ENCODE measurements at places on chromosomes 16 and 17.

GRCh38 chr16:74735162-74735452 is 34.4 kb upstream of the MLKL start:
- no peak for DNase-seq

DNA sequence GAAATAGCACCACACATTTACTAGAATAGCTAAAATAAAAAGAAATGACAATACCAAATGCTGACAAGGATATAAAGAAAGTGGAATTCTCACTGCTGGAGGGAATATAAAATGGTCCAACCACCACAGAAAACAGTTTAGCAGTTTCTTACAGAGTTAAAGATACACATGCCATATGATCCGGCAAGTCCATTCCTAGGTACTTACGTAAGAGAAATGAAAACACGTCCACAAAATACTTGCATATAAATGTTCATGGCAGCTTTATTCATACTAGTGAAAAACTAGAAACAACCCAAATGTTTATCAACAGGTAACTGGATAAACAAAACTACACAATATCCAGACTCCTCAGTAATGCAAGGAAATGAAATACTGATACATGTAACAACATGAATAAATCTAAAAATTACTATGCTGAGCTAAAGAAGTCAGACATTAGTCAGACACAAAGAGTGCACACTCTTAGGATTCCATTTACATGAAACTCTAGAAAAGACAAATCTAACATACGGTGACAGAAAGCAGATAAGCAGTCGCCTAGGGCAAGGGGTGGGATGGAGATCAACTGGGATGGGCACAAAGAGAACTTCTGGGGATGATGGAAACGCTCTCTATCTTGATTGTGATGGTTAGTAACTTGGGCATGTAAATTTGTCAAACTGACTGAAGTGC is 76.4 kb downstream of the SMG6 start:
- no peak for DNase-seq

- no peak for DNase-seq
These were observed 17.3 kb upstream of the XYLT2 start for GRCh38 chr17:50328363-50329325.

DNA sequence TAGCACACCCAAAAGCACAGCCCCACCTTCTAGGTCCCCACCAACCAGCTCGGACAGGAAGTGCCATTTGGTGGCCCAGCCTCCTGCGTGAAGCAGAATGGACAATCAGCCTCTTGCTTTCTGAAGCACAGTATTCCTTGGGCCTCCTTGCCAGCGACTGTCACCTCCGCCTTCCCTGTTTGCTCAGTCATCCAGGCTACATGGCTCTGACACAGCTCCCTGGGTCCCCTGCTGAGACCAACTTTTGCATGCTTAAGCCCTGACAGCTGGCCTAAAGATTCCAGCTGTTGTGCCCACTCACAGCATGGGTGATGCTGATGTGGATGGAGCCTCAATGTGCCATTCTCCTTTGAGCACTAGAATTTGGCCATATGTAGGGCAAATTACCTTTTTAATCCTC is 4.5 kb upstream of the CACNG5 start:
- no peak for DNase-seq

DNA sequence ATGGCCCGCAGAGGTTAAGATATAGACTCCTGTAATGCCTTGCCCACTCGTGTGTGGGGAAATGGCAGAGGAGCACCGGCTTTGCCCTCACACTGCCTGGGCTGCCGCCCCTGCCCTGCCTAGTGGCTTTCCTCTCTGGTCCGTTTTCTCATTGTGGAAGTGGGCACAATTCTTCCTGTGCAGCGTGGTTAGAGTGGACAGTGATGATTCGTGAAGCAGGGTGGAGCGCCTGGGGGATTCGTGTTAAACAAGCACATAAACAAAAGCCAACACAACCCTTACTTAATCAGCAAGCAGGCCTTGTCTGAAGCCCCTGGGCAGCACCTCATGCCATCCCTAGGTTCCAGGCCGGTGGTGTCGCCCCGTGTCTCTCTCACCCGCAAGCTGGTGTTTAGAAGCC is 269.7 kb downstream of the SEC14L1 start:
- no peak for DNase-seq

DNA sequence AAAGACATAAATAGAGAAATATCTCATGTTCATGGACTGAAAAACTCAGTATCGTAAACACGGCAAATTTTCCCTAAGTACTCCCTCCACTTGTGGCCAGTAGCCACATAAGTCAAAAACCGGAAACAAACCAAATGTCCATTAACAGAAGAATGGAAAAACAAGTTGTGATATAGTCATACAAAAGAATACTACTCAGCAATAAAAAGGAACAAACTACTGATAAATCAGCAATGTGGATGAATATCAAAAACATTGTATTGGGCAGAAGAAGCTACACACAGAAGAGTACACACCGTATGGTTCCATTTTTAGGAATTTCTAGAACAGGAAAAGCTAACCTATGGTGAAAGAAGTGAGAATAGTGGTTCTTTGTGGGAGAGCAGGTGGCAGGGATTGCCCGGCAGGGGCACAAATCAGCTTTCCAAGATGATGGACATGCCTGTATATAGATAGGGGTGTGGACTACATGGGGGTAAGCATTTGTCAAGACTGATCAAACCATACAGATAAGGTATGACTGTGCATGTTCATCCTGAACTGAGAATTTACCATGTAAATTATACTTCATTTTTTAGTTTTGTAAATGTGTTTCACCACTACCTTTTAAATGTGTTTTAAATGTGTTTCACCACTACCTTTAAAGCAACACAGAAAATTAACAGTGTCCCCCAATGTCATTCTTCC is 172.8 kb upstream of the CDH5 start:
- DNase-seq = no peak

DNA sequence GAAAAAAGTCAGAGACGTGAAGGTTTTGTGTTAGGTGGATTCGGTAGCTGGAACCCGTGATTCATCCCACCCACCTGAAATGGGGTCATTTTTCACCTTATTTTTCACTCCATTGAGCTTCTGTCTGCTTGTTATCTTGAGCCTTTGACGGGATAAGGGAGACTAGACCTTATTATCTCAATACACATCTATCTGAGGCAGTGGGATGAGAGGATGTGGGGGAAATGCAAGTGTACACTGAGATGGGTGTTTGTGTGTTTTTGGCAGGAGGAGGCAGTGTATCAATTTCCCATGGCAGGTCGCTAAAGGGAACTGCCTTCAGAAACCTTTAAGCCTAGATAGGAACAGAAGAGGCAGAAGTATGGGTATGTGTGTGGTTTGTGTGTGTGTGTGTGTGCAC is 6.2 kb upstream of the NOG start:
- DNase-seq = no peak

DNA sequence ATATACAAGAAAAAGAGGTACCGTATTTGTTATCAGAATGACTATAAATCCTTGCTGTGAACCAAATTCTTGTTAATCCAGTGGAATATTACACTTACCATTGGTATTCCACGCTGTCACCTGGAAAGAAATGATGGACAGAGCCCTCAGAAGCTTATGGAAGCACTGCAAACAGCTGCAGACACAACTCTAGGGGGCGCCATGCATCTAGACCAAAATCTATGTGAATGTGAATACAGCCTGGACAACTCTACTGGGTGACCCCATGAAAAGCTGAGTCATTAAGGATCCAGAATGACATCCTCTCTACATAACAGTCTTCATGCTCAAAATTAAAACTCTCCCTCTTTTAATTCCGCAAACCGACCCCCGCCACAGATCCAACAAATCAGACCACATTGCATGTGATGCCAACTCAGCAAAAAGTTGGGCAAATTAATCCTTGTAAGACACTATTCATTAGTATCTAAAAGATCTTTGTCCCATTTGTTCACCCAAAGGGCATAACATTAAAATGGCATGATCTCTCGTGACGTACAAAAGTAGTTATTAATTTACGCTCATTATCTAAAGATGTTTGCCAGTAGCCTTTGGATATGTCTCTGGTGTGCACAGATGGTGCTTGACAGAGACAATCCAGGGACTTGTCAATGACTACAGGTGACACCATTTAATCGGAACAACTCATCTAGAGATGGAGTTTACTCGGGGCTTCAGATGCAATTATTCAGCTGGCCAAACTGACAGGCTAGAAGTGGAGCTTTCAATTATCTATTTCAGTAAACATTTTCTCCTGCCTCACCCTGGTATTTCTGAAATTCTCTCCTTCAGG is 552.7 kb upstream of the PSMD7 start:
- DNase-seq = no peak

DNA sequence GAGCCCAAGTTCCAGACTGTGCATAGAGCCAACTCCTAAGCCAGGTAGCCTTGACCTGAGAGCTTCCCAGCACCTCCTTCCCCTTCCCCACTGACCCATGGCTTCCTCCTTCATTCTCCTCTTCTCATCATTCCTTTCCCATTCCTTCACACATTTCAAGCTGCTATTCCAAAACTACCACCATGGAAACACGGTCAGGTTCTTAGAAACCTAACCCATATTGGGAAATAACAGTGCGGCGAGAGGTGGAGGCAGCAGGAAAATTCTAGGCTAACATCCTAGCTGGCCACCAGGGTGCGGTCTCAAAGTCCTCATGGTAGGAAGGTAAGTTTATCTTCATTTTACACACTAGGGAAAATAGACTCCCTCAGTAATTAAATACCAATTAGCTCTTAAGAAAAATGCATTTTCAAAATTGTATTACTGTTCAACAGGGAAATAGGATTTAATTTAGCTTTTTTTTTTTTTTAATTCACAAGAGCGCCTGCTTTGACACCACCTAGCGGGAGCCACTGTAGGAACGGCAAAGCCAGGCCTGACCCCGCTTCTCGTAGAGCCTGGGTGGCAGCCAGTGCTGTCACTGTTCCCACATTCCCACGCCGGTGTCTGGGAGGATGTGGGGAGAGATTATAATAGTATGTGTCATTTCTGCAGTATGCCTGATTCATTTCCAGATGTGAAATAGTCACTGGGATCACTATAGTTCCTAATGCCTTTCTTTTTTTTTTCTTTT is 14.0 kb upstream of the SPHK1 start:
- DNase-seq = no peak

DNA sequence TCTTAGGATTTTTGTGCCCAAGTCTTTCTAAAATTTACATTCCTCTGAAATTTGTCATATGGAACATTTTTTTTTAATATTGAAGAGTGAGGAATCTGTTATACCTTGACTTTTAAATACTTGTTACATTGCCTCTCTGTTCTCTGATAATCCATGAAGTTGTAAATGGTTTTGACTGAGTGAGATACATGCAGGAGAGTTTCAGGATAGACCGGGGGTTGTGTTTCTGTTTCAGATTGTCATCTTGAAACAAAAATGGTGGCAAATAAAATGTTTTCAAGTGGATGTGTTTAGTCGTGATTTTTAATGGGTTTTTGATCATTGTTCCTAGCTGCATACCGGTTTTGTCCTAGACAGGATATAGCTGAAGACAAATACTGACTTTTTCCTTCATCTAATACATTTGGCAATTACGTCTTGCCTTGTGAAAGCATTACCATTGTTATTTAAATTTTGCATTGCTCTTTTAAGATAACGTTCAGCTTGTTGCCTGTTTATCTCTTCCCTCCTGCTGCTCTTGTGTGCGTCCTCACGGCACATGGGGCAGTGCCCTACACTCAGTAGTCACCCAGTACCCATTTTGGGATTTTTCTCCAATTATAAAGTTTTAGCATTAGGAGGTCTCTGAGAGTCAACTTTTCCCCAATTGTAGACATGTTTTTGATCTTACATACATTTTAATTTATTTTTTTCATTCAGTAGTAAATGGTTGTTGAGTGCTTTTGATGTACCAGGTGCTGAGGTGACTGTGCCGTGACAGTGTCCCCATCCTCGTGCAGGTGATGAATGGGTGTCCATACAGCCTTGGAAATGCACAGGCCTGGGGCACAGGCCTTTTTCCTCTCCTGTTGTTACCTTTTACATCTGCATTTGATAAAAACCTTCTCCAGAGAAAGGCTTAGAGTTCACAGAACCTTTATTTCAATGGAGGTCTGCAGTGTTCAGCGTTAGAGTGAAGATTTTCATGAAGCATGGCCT is 169.9 kb downstream of the MSI2 start:
- no peak for DNase-seq

DNA sequence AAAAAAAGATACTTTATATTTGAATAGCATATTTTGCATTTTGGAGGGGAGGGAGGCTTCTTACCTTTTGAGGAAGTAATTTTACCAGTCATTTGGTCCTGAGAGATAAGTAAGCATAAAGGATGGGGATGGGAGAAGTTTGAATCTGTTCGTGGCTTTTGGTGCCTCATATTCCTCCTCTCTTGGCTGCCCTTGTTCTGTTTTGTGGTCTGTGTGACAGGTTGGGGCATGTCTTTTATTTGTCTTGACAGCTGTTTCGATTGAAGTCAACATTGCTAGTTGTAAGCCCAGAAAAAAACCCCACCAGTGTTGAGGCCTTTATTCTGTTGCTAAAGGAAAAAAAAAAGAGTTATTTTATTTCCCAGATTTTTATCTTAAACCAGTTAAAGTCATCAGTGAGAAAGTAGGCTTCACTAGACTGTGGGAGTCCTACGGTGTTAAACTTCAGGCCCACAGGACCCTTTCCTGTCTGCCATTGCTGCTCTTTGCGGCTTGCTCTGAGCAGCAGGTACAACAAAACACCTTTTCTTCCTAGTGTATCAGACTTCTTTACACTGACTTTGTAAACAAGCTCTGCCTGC is 11.4 kb downstream of the SLC7A6 start:
- no peak for DNase-seq

DNA sequence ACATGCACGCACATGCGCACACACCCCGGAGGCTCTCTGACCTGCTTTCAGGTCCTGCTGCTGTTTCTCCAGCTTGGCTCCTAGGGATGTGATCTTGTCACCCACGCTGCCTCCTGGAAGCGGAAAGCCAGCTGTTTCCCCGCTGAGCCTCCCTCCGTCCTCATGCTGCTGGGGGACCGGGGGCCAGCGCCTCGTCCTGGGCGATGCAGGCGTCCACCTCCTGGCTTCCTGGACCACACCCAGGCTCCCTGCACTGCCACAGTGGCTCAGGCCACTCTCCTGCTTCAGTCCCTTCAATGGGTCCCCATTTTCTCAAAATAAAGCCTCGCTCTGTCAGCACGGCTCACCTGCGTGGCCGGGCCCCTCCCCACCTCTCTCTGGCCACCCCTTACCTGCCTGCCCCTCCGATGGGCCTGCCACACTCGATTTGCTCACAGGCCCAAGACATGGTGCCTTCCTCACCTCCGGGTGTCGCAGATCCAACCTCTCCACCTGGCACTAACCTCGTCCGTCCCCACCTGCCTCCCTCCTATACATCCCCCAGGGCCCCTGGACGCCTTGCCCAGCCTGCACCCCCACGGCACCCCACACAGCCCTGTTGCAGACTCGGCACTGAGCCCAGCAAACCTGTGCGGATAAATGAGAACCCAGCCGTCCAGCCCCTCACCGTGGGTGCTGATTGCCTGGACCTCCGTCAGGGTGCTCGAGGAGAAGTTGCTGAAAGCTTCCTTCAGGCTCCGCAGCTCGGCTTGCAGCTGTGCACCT is 6.6 kb downstream of the ASGR2 start:
- DNase-seq = no peak

- no peak for DNase-seq
These were observed 167.9 kb upstream of the NOL11 start for GRCh38 chr17:67549820-67550219.

GRCh38 chr17:28290703-28291102 is 28.3 kb upstream of the TMEM97 start:
- no peak for DNase-seq
